ENCODE measurements at places on chromosomes 6 and 20.

GRCh38 chr20:16407251-16408067, 165.8 kb downstream of the KIF16B start:
- no peak for DNase-seq

GRCh38 chr6:112041535-112041934, 12.4 kb upstream of the CCN6 start:
- no peak for DNase-seq

DNA sequence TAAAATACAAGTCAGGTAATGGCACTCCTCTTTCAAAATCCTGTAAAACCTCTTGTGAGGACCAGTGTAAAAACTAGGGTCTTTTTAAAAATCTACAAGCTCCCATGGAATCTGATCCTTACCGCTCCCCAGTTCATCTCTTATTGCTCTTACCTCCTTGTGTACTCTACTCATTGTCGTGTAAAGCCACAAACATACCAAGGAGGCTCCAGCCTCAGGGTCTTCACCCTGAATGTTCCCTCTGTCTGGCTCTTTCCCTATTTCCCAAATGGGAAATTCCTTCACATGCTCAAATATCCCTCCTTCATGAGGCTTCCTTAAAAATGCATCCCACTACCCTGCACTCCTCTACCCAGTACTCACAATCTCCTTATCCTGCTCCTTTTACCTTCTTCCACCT, 67.1 kb downstream of the TASP1 start:
- DNase-seq = no peak

GRCh38 chr6:116057766-116058165, 2.9 kb downstream of the FRK start:
- DNase-seq = no peak

GRCh38 chr6:14172562-14172961, 55.0 kb downstream of the CD83 start:
- DNase-seq = no peak

DNA sequence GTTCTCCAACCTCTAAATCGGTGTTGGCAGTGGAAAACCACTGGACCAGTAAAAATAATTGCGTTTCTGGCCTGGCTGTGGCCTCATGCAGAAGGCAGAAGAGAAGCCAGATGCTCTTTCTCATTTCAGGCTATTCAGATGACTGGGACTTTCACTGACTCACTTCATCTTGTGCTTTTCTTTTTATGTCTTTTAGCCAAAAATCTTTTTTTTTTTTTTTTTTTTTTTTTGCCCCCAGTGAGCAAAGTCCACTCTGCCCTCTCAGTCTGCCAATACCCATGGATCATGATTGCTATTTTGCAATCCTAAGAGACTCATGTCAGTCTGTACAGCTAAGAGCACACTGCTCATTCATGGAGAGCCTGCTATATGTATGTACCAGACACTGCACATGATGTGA, 962.5 kb downstream of the KIF16B start:
- DNase-seq = peak; percentile 23

GRCh38 chr6:100116411-100117194, 122.6 kb upstream of the MCHR2 start:
- DNase-seq = peak; percentile 65

- DNase-seq = peak; percentile 86
These were observed 6.2 kb upstream of the SOX4 start for GRCh38 chr6:21587179-21587960.

DNA sequence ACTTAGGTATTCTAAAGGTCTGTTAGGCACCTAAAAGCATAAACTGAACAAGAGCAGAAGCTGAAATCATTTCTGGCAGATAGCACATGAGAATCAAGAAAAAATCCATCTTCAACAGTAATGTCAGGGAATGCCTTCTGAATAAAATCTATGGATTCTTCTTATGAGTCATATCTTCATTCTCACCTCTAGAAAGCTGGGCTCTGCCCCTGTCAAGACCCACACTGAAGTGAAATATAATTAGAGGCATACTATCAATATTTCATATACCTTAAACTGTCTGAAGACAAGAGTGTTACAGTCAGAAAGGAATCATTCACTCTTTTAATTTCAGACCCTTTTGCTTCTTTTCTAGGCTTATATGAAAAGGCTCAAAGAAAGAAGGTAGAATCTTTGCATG, 485.8 kb upstream of the PTCHD4 start:
- DNase-seq = no peak

GRCh38 chr6:63572747-63573075, 431 bp downstream of the LOC128125822 start:
- no peak for DNase-seq

- DNase-seq = no peak
These were observed 275.2 kb downstream of the GMDS start for GRCh38 chr6:1970151-1970561.

- no peak for DNase-seq
These were observed 30.1 kb downstream of the OR2B6 start for GRCh38 chr6:27986928-27987725.
